ENCODE measurements at places on chromosomes 7 and 10.

- no peak for DNase-seq
Measured at GRCh38 chr7:19327018-19327417, 181.8 kb upstream of the FERD3L start.

- no peak for DNase-seq
Measured at GRCh38 chr10:18666810-18667209, 7.6 kb downstream of the ARL5B start.

- no peak for DNase-seq
Measured at GRCh38 chr7:47543714-47544113, 38.2 kb downstream of the TNS3 start.

DNA sequence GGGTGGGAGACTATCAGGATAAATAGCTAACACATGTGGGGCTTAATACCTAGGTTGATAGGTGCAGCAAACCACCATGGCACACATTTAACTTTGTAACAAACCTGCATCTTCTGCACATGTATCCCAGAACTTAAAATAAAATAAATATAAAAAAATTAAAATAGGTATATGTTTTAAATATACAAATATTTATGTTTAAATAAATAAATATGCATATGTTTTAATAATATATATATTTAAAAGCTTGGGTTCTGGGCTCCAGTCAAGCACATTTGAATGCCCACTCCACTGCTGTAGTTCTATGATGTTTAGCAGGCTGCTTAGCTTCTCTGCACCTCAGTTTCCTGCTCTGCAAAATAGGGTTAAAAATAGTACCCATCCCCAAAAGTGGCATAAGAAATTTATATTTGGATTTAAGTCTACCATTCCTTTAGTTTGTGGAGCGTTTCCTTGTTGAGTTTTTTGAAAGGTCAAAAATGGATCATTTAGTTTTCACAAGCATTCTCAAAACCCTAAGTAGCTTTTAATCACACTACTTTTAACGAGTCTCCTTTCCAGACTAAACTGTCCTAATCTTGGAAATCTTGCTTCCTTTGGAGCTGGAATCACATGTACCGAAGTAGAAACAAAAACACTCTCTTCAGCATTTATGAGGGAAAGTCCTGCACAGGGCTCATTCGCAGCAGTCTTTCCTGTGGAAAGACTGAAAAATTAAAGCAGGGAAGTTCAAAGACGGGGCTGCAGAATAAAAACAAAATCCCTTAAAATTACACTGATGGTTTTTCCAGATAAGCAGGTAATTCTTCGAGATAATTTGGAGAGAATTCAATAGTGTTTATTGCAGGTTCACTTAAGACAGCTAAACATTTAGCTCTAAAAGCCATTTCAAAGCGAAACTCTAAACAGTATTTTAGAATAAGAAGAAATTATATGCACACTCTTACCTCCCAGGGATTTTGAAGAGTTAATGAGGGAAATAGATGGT lies 111.7 kb upstream of the LYZL1 start:
- no peak for DNase-seq

- no peak for DNase-seq
Measured at GRCh38 chr10:13224210-13224995, 9.8 kb downstream of the UCMA start.

GRCh38 chr10:84184517-84184916 lies 9.8 kb upstream of the CDHR1 start:
- no peak for DNase-seq

GRCh38 chr10:30581779-30582380 lies 47.7 kb downstream of the LYZL2 start:
- no peak for DNase-seq

DNA sequence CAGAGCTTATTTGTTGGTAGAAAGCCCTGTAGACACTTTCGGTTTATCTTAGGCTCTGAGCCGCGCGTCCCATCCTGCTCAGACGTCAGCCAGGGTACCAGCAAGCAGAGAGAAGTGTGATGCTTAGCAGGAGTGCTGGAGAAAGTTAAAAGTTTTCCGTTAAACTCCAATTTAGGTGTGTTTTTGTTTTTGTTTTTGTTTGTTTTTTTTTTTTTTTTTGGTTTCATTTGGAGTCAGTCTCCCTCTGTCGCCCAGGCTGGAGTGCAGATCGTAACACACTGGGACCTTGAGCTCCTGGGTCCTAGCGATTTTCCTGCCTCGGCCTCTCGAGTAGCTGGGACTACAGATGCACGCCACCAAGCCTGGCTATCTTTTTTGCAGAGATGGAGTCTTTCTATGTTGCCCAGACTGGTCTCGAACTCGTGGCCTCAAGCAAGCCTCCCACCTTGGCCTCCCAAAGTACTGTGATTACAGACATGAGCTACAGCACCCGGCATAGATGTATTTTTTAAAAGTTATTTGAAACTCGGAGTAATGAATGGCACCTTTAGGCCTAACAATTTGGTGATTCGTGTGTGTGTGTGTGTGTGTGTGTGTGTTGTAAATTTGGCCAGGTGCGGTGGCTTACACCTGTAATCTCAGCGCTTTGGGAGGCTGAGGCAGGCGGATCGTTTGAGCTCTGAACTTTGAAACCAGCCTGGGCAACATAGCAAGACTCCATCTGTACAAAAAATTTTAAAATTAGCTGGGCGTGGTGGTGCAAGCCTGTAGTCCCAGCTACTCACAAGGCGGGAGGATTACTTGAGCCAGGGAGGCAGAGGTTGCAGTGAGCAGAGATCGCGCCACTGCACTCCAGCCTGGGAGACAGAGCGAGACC lies 1.3 kb upstream of the HIP1 start:
- no peak for DNase-seq

GRCh38 chr10:72353028-72353964 lies 1.4 kb downstream of the DNAJB12 start:
- no peak for DNase-seq

DNA sequence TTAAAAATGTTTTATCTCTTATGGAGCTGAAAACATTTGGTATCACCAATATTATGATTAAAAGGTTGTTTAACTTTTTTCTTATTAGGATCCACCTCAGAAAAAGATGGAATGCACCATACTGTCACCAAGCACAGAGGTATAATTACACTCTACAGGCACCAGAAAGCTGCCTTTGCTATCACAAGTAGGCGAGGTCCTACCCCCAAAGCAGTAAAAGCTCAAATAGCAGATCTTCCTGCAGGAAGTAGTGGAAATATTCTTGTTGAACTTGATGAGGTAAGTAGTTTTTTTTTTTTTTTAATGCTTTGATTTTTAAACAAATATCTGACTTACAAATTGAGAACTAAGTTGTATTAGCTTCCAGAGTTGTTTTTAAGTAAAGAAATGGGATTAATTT lies 68.5 kb downstream of the BTAF1 start:
- no peak for DNase-seq

GRCh38 chr7:1081931-1082401 lies 5.9 kb upstream of the GPER1 start:
- DNase-seq: no peak

GRCh38 chr10:128000471-128001362 lies 93.8 kb downstream of the PTPRE start:
- no peak for DNase-seq

DNA sequence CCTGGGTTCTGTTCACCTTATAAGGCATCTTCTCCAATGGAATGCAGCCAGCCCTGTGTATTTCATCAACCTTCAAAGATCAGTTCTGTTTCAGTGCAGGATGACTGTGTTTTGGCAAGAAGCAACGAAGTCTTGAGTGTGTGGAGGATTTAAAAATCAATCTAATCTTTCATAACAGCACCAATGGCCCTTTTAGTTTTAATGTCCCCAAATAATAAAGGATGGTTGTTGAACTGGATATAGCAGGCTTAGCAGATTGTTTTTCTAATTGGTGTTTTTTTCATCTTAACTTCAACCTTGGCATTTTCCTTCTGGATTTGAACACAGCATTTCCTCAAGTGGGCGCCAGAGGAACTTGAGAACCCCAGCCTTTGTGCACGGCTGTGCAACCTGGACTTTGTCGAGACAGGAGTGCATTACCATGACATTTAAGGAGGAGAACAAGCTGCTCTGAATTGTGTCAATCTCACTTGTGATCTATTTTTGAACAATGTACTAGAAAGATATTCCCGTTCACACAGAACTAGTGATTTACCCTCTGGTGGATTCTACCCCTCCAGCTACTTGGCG lies 313.3 kb upstream of the AKR1E2 start:
- no peak for DNase-seq

DNA sequence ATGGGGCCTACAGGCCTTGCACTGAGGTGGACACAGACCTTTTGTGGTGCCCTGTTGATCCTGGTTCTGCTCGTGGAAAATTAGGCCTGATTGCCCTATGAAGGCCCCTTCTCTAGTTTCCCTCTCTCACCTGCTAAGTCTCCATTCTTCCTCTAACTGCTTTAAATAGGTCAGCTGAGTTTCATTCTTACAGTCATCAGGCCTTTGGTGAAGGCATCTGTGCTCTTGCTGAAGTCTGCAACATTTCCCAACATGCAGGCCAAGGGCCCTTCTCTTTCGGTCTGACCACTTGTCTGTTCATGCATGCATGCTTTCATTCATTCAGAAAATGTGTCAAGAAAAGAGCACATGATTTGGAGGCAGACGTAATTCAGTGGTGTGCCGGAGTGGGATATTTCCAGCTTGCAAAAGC lies 244.0 kb downstream of the BUB3 start:
- no peak for DNase-seq

- DNase-seq: no peak
Measured at GRCh38 chr7:96045919-96046318, 273.6 kb downstream of the DYNC1I1 start.

GRCh38 chr10:64156166-64156565 lies 635.0 kb downstream of the REEP3 start:
- DNase-seq: no peak

DNA sequence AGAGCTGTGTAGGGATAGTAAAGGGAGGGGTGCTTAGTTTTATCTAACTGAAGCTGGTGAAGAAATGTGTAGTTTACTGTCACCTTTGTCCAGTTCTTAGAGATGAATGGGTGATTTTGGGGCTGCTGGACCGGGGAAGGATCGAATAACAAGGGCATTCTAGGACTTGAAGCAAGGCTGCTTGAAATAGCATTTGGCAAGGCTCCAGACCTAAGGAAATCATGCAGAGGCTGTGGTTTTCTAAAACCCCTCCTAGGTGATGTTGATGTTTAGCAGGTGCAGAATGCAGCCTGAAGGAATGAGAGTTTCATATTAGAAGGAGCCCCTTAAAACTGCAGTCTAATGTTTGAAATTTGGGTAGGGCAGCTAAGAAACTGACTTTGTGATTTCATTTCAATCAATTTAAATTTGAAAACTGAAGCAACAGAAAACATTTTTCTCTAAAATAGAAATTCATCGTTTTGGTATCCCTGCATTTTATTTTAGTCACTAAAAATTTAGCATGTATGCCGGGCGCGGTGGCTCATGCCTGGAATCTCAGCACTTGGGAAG lies 68.5 kb downstream of the TET1 start:
- DNase-seq: no peak

DNA sequence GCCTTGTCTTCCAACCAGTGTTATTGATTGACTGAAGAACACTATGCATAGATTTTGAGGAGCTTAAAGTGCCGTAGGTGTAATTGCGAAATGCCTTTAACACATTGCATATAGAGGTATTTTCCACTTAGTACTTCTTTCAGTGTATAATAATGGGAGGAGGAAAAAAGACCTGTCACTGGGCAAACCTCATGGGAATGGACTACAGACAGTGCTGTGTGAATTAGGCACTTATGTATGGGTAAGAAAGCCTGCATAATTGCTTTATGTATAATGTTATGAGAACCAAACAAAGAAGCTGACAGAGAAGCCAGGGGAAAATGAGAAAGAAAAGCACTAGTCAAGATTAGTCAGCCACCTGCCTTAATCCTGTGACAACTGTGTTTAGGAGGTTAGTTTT lies 12.4 kb upstream of the SCRN1 start:
- no peak for DNase-seq

- no peak for DNase-seq
Measured at GRCh38 chr10:132515811-132516726, 21.5 kb upstream of the INPP5A start.

DNA sequence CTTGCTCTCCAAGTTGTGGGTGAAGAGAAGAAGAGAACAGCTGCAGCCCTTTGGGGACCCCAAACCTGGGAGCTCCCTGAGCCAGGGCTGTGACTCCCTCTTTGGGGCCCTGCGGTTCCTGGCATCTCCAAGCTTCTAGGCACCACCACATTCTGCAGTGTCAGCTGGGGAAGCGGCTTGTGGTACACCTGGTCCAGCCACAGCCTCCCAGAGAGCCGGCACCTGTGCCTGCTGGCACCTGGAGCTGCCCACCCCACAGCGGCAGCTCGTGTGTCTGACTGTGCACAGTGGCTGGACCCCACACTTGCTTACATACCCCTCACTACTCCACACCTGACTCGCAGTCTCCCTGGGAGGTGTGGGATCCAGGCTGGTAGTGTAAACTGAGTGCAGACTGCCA lies 23.5 kb downstream of the FAM241B start:
- DNase-seq: no peak
